ENCODE measurements at places on chromosomes 3 and 15.

DNA sequence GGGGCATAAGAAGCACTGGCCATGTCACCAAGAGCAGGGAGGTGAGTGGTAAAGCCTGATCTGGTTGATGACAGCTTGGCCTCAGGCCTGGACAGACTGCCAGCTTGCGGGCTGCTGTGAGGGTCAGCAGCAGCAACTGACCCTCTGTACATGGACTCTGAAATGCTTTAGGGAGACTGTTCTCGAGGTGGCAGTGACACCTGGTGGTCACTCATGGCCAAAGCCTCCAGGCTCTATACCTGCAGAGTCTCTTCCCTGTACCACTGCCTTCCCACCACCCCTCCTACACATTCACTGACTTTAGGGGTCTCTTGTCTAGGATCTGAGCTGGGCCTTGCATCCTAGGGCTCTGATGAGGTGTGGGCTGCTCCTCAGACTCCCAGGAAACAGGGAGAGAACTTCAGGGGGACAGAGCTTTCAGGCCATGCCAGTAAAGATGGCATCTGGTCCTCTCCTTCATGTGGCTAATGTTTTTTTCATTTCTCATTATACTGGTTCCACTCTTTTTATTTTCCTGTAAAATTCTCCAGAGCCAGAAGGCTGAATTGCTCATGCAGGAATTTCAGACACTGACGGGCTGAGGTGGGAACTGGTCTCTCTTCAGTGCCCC lies 17.2 kb upstream of the TIMP4 start:
- no peak for DNase-seq

DNA sequence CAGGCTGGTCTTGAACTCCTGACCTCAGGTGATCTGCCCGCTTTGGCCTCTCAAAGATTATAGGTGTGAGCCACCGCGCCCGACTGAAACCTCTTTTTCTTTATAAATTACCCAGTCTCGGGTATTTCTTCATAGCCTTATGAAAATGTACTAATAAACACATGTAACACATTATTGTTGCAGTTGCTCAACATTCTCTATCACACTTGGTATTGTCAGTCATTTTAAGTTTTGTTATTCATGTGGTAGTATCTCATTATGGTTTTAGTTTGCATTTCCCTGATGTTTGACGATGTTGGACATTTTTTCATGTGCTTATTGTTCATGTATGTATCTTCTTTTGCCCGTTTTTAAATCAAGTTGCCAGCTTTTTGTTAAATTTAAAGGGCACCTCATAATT lies 109.7 kb downstream of the TCF12 start:
- DNase-seq, result no peak

- DNase-seq, result no peak
Observed at GRCh38 chr3:87198774-87199173, 28.3 kb upstream of the CHMP2B start.

DNA sequence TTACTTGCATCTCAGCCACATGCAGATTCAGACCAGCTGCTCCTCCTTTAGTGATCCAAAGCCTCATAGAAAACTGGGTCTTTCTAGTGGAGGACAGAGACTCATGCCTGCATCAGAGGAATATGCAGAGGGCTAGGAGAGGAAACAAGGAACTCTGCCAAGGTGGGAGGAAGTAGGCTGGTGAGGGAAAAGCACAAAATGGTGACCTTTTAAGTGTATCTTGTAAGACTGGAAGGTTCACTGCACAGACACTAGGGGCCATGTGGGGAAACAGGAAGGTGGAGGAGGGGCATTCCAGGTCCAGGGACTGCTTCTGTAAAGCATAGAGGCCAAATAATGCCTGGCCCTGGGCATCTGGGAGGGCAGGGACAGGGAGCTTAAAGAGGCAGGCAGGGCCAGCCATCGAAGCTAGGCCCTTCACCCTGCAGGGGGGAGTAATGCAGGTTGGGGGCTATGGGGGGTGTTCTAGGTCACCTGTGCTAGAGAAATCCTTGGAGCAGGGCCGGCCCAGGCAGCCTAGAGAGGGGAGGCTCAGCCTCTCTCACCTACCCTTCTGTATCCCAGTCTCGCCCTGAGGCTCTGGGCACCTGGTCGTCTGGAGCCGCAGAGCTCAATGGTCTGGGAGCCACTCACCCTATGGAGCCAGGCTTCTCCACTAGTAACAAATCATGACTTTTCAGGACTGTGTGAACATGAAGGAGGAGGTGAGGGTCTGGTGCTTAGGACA lies 117.7 kb downstream of the DNAJB8 start:
- DNase-seq, result no peak

GRCh38 chr3:122415762-122416654 lies at the start of gene WDR5B:
Gene WDR5B (minus strand): TSS chr3:122416062. CDS start chr3:122415528, 534 bp downstream.
- DNase-seq, result peak; percentile 86

GRCh38 chr15:91894606-91895005 lies 41.1 kb downstream of the SLCO3A1 start:
- DNase-seq, result no peak

DNA sequence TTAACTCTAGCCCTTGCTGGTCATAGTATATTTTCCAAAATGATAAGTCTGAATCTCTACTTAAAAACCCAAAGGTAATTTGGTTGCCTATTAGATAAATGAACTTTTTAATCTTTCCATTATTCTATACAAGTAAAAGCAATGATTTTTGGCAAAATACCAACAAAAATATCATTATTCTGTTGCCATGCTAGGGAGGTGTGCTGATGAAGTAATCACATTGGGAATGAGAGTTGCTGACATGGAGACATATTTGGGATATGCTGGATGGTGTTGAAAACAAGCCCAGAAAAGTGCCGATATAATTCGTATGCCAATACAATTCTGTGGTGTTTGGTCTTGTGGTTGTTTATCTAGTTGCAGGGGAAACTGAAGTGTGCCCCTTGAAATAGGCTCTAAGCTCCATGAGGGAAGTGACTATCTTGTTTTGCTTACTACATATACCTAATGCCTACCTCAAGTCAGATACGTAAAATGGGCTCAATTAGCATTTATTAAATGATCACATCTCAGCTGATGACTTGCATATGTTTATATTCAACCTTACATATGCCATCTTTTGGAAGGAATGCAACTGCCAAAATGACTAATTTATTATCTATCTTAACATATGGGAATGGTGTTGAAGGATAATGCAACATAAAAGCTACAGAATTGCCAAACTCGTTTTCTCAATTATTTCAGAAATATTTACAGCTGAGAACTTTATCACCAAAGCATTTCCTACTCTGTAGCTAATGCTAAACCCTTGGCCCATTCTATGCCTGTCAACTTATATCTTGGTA lies 5.8 kb downstream of the TOPBP1 start:
- no peak for DNase-seq

GRCh38 chr3:120773932-120774331 lies 31.4 kb downstream of the GTF2E1 start:
- no peak for DNase-seq

- DNase-seq, result no peak
Observed at GRCh38 chr15:52263563-52264282, 31.9 kb downstream of the MYO5C start.

DNA sequence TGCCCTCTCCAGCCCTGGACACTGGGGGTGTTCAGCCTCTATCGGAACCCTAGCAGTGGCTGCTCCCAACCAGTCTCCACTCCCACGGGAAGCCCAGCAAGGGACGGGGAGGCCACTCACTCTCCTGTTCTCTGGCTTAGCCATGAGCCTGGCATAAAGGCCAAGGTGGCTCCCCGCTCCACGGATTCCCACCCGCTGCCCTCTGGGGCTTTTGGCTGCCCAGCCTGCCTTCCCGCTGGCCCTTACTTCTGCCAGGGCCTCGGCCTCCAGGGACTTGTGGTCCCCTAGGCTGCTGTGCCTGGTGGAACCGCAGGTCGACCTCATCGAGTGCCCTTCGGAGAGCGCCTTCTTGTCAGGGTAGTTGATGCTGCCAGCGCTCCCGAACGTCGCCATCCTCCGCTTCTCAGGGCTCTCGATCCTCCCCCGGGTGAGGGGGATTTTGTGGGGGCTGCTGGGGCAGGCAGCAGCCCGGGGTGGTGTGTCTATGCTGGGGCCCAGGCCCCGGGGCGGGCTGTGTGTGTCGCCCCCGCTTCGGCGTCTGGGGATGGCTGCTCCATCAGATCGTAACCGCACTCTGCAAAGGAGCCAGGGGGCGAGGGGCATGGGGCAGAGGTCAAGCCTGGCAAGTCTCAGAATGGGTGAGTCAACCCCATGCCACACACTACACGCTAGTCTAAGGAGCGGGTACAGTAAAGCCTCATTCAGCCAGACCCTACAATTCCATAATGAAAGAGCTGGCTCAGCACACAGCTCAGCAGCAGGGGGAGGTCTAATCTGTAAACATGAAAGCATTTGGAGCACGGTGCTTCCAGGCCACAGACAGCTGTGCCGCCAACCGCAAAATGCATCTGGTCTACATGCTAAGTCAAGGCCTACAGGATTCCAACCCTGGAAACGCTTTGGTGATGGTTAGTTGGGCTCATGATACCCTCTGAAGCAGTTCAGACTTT lies 27.3 kb upstream of the RAD18 start:
- no peak for DNase-seq

- DNase-seq, result no peak
Observed at GRCh38 chr3:73516631-73517030, 108.1 kb downstream of the PDZRN3 start.

- DNase-seq, result no peak
Observed at GRCh38 chr3:119620899-119621298, 23.2 kb downstream of the PLA1A start.

- no peak for DNase-seq
Observed at GRCh38 chr3:170480111-170480510, 61.4 kb downstream of the CLDN11 start.
